ENCODE measurements at places on chromosomes 4 and X.

GRCh38 chr4:144547678-144548298 lies 98.2 kb upstream of the HHIP start:
- no peak for DNase-seq

- DNase-seq, result peak; percentile 19
Measured at GRCh38 chr4:15003401-15003890, 1.2 kb downstream of the CPEB2 start.

DNA sequence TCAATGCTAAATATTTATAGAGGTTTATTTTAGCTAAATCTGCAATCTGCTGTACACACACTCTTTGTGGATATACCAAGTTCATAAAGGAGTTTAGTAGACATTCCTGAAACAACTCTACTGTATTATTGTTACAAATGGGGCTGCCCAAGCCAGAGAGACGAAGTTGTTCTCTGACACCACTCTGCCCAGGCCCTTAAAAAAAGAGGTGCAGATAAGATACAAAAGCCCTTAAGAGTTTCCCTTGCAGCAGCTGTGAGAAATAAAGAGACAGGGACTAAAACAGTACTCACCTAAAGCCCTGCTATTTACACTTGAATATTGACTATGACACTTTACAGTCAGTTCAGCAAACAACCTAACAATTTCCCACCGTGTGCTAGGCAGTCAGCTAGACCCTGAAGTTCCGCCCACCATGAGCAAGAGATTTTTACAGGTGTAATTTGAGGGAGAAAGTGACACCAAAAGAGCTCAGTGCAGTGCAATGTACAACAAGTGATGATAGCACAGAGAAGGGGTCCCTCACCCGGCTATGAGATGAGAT lies 191.7 kb downstream of the PRDM5 start:
- DNase-seq, result no peak

GRCh38 chrX:105263801-105264200 lies 43.3 kb upstream of the TEX13A start:
- DNase-seq, result no peak

GRCh38 chrX:155747520-155747919 lies 133.6 kb upstream of the VAMP7 start:
- no peak for DNase-seq

GRCh38 chr4:8699063-8699385 lies 106.5 kb downstream of the CPZ start:
- DNase-seq, result no peak

DNA sequence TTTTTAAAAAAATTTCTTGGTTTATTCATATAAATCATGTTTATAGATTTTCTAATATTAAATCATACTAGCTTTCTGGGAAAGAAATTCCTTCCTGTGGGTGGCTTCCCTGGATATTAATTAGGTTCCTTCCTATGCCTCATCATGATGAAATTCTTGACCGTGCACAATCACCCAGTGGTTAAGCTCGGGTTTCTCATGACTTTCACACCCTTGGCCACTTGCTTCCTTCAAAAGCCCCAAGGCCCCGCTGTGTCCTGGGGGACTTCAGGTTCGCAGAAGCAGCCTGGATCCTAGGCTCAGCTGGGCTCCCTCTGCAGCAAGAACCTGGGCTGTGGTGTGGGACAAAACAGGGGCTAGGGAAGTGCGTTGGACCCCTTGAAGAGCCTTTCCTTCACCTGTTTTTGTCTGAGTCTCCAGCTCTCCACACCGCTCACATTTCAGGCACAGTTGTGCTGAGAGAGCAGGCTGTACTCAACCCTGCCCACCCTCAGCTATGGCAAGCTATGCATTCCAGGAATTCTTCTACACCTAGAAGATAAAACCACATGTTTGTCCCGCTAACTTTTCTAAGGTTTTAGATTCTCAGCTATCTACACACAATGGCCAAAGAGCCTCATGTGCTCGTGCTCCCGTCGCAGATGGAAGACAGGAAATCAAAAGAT lies 48.9 kb upstream of the TMSB15B start:
- no peak for DNase-seq

- DNase-seq, result no peak
Measured at GRCh38 chr4:1556541-1557220, 127.4 kb downstream of the FAM53A start.

DNA sequence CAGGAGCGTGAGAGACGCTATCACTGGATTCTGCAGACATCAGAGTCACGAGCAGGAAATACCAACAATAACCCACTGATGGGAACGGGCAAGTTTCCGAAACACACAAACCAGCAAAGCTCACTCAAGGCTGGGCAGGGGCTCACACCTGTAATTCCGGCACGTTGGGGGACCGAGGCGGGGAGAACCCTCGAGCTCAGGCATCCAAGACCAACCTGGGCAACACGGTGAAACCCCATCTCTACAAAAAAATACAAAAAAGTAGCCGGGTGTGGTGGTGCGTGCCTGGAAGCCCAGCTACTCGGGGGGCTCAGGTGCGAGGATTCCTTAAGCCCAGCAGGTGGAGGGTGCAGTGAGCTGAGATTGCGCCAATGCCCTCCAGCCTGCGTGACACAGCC lies 17.2 kb upstream of the GTPBP6 start:
- no peak for DNase-seq

DNA sequence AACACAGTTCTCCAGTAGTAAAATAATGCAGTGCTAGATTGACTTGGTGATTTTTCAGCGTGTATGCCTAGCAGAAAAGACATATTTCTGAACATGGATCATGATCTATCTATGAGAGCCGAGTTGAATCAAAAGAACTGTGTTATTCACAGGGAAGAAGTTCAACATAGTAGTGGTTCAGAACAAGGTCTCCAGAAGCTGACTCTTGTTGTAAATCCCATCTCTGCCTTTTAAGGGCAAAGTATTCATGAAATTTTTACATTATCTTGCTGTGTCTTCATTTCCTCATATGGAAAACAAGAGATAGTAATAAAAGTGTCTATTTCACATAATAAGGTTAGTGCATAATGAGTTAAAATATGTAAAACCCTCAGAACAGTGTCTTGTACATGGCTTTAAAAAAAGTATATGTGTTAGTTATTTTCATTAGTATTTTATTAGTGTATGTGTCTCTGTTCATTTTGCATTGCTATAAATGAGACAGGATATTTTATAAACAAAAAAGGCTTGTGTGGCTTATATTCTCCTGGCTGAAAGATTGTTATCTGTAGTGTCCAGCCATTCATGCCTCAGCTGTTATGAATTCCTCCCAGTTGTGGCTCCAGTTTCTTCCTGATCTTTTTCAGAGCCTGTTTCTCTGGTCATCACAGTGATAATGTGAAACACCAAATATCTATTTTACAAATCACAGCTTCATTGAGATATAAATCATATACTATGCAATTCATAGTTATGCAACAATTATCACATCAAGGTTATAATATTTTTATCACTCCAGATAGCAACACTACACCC lies 1351.2 kb downstream of the STIM2 start:
- DNase-seq, result no peak

DNA sequence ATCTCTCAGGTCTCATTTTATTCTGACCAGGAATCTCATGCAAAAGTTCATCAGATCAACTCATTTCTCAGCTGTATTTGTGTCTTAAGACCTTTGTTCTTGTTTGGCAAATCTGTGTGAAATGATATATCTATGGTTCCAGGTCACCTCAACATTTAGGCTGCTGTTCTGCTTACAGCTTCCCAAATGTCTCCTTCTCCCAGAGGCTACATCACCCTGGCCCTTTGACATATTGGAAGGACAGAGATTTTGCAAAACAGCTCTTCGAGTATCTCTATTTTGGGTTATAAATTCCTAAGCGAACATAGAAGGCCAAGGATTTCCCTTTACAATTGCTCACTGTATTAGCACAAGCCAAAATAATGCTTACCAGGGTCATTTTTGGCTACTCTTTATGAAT lies 57.5 kb upstream of the GIMD1 start:
- no peak for DNase-seq

DNA sequence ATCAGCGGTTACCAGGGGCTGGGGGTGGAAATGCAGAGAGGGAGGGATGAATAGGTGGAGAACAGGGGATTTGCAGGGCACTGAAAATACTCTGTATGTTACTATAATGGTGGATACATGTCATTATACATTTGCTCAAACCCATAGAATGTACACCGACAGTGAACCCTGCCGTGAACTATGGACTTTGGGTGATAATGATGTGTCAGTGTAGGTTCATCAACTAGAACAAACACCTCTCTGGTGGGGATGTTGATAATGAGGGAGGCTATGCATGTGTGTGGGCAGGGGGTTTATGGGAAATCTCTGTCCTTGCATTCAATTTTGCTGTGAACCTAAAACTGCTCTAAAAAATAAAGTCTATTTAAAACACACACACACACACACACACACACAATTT lies 11.5 kb downstream of the HPSE start:
- DNase-seq, result no peak

- no peak for DNase-seq
Measured at GRCh38 chr4:151284534-151285245, 7.7 kb downstream of the PRSS48 start.

GRCh38 chr4:62457356-62457755 lies 1257.2 kb downstream of the ADGRL3 start:
- no peak for DNase-seq

DNA sequence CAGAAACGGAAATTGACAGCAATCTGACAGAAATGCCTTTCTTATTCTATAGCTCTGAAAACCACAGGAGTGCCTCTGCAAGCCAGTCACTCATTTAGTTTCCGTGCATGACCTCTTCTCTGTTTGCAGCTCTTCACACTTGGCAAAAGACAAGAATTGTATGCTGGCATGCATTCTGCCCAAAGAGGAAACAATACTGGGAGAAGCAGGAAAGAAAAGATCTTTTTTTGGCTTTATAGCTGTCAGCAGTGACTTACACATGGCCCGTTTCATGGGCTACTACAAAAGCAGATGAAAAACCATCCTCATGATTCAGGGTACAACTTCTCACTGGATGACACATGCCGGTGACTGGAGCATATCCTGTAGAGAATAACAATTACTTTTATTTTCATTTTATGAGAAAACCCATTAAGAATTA lies 249.4 kb downstream of the ADAMTS3 start:
- DNase-seq, result no peak

- no peak for DNase-seq
Measured at GRCh38 chr4:53197772-53198142, 168.1 kb downstream of the SCFD2 start.

DNA sequence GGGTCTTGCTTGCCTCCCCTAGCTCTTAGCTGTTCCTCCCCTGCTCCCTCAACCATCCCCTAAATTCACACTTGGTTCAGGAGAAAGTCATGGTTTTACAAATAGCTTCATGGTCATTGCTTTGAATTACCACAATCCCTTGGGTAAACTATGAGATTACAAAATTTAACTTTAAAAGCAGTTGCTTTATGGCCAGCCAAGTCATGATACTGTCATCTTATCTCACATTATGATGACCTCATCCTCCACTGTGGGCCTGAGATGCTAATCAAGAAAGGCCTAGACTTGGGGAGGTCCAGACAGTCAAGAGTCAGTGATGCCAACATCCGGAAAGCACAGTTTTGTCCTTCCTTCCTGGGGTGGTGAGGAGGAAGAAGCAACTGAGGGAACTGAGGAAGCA lies 10.5 kb upstream of the FGF16 start:
- DNase-seq, result no peak

- no peak for DNase-seq
Measured at GRCh38 chr4:108100827-108101226, 67.9 kb downstream of the LEF1 start.

GRCh38 chr4:147487616-147488015 lies 6.7 kb downstream of the EDNRA start:
- DNase-seq, result no peak

GRCh38 chrX:104370089-104370488 lies 115.4 kb upstream of the ESX1 start:
- no peak for DNase-seq

DNA sequence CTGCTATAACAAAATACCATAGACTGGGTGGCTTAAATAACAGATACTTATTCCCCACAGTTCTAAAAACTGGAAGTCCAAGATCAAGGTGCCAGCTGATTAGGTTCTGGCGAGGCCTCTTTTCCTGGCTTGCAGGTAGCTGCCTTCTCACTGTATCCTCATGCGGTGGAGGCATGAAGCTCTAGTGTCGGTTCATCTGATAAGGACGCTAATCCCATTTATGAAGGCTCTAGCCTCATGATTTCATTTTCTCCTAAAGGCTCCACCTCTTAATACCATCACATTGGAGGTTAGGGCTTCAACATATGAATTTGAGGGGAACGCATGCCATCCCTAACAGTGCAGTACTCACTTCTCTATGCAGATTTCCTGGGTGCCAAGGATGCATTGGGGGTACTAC lies 57.9 kb upstream of the STIM2 start:
- DNase-seq, result no peak

GRCh38 chrX:3815896-3816664 lies 102.6 kb upstream of the PRKX start:
- DNase-seq, result no peak

DNA sequence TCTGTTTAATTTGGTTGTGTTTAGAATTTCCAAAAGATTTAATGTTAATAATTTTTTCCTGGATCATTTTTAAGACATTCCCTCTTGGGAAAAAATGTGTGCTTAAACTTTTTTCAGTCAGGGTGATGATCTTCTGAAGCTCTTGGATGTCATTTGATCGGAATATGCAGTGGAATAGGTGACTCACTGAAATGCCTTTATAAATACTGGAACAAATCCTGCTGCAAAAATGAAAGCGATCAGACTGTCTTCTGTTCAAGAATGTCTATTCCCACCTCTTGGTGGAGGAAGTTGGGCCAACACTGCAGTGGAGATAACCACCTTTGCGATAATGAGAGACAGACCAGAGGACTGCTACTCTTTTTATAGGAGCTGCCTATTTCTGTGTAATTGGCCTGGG lies 46.7 kb downstream of the LARP1B start:
- DNase-seq, result no peak

DNA sequence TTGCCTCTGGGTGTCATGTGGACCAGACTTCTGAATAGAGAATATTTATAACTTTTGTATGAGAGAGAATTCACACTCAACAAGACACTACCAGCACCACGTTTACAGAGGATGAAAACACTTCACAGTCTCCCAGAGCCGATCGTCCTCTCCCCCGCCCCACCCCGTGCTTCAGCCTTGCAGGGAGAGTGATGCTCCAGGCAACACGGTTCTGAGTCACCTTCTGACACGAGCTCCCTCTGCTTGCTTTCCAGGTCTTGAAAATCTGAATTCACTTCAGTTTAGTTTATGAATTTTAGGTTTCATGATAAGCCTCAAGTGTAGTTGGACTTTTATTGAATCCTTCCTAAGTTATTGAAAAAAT lies 59.8 kb downstream of the CPLX1 start:
- DNase-seq, result no peak

DNA sequence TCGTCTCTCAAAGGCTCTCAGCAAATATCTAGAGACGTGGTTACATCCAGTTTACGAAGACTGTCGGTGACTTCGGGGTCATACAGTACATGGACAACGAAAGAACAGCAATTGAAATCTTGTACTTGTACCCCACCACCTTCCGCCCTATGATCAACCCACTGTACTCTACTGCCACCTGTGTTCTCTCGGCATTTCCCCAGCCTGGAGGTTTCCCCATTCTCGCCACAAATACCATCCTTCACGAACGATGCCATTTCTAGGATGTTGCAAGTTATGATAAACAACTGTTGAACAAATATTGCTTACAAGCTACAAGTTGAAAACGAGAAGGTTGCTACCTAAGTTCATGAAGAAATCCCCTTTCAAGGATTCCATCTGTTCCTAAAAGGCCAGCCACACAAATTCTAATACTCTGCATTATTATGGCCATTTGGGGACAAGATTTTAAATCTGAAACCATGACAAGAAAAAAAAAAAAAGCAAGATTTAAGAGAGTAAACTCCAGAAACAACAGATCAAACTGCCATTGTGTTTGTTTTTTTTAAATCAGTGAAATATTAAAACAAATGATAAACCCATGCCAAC lies 1.6 kb downstream of the APBB2 start:
- no peak for DNase-seq

GRCh38 chrX:27186671-27187070 lies 276.5 kb downstream of the PPP4R3C start:
- no peak for DNase-seq
